Stimulated activated naive CD8-positive, alpha-beta T cell treated with anti-CD3 and anti-CD28 coated beads, Interleukin-15, Interleukin-2, amounts not matched to agents 100 U/mL and 50 U/mL, for 24 hours (primary cell): ENCODE measurements at places on chromosomes 2 and 18.
A peak's percentile ranks its signal among the peaks of the same experiment; 100 is the strongest.

GRCh38 chr2:238861766-238862315, 14.0 kb downstream of the TWIST2 start:
- DNase-seq, result no peak

GRCh38 chr2:197993830-197994229, 189.4 kb downstream of the PLCL1 start:
- peak; percentile 15 for DNase-seq

DNA sequence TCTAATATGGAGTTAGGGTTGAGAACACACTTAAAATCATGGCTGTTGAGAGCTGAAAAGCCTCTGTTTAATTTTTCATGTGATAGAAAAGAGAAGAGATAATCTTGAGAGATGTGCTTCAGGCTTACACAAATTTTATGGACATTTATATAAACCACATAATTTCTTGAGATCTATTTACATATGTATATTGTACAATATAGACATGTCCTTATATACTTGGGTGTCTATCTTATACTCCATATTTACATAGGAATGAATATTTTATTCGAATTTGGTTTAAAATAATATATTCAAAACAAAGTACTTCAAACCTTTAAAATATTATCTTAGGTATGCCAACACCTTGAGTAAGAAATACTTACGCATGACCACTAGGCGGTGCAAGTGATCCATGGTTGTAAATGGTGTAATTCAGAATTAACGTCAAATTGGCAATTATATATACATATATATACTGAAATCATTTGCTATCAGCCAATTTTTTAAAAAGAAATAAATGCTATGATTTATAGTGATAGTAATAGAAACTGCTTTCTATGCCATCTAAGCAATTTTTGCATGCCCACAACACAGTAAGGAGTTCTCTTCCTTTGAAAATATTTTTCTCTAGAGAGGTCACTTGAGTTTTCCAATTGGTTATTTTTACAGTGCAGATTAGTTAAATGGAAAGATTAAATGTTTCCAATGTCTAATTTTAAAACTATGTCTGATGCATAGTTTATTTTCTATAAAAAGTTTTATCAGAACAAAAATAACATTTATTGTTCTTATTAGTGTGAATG, 37.6 kb upstream of the SPAG16 start:
- DNase-seq, result peak; percentile 73

DNA sequence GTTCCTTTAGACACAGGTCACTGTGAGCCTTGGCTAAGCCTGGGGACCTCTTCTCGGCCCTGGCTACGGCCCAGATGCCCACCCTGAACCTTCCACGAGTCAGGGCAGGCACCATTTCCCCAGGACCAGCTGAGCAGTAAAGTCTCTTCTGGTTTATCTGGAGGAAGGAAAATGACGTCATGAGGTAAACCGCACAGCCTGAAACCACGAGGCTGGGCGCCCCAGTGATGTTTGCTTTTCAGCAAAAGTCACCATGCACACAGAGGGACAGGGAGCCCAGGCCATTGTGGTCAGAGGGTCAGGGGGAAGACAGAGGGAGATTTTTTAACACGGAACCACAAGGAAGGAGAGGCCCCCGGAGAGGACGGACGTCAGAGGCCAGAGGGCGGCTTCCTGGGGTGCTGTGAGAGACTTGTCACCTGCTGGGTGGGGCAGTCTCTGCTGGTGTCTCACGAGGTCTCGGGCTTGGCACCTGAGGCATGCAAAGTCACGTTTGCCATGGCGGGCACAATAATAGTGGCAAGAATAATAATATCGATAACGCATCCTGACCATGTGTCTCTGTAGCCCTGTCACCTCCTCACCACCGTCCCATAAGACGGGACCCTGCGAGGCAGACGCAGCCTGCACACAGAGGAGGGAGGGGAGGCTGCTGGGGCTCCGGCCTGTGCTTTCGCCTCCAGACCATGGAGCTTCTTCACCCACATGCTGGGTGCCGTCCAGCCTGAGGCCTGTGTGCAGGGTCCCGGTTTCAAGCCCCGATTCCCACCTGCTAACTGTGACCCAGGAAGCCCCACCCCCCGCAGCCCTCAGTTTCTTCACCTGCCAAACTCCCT, 33.2 kb upstream of the FOSL2 start:
- peak; percentile 84 for DNase-seq

GRCh38 chr18:74942319-74942910, 266.5 kb downstream of the PTGR3 start:
- no peak for DNase-seq

DNA sequence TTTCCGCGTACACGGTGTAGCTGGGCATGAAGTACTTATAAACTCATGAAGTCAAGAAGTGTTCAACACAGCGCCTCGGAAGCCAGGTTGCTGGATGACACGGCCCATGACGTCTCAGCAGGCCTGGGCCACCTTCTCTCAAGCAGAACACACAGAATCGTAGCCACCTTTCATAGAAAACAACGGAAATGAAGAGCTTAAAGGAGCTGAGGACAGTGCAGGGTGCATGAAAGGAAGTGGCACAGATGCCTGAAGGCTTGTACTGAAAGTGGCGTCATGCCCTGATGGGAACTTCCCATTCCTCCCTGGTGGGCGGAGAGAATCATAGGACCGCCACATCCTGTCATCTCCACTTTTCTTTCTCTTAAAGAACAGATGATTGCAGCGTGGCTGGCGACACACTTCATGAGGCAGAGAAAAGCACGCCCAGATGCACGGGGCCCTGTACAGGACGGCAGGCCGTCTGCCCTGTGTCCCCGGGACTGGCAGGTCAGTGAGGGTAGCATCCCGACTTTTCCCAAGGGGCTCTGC, 31.1 kb downstream of the HDAC4 start:
- DNase-seq, result peak; percentile 75

GRCh38 chr2:202669841-202670240, 35.1 kb downstream of the FAM117B start:
- DNase-seq, result no peak

- peak; percentile 81 for DNase-seq
These were observed 208.0 kb downstream of the TFCP2L1 start for GRCh38 chr2:121076885-121077549.

GRCh38 chr2:65580824-65581223, 148.4 kb upstream of the SPRED2 start:
- DNase-seq, result no peak

- no peak for DNase-seq
These were observed 36.3 kb downstream of the ACVR1C start for GRCh38 chr2:157592374-157592773.

- peak; percentile 27 for DNase-seq
These were observed 222.3 kb downstream of the SH3RF3 start for GRCh38 chr2:109351164-109351756.

- no peak for DNase-seq
These were observed 60.1 kb upstream of the TNFRSF11A start for GRCh38 chr18:62264984-62265383.

DNA sequence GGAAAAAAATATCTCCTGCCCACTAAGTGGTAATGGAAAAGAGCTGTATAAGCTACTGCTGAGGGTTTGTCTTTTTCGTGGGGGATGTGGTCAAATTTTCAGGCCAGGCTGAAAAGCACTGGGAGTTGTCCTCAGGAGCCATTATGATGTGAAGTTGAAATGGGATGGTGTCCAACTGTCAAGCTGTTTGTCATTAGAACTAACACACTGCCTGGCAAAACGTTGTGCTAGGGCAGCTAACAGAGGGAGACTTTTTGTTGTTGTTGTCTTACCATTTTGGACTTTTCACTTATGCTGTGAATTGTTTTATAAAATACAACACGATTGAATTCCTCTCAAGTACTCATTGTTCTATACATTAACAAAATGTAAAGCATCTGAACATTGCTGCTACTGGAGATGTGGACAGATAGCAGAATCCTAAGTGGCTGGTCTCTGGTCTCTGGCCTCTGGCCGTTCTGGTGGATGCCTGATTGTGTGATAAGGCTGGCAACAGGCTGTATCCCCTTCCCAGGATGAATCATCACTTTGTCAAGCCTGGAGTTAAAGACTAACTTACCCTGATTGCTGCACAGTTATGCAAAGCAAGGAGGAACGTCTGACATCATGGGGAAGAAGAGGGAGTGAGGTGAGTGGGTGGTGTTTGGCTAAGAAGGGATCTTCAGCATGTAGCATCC, 2.3 kb downstream of the MYO1B start:
- no peak for DNase-seq

GRCh38 chr2:195863564-195863963, 205.1 kb downstream of the DNAH7 start:
- no peak for DNase-seq

- no peak for DNase-seq
These were observed 134.2 kb upstream of the CHAC2 start for GRCh38 chr2:53633441-53633840.

DNA sequence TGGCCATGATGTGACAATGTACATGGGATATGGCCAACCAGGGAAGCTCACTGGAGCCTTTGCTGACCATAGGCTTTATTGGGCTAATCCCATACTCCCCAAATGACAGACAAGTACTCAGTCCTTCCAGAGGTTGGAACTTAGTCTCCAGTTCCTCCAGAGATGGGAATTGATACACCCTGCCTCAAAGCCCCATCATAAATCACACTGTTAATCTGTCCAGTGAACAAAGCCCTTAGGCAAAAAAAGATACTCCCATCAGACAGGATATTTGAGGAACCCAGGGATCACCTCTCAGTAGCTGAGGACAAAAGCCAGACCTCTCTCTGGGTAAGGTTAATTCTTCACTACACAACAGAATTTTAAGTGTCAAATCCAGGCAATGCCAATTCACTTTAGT, 247.5 kb upstream of the CDH20 start:
- DNase-seq, result no peak

GRCh38 chr2:21251216-21251980, 127.6 kb downstream of the TDRD15 start:
- DNase-seq, result no peak

DNA sequence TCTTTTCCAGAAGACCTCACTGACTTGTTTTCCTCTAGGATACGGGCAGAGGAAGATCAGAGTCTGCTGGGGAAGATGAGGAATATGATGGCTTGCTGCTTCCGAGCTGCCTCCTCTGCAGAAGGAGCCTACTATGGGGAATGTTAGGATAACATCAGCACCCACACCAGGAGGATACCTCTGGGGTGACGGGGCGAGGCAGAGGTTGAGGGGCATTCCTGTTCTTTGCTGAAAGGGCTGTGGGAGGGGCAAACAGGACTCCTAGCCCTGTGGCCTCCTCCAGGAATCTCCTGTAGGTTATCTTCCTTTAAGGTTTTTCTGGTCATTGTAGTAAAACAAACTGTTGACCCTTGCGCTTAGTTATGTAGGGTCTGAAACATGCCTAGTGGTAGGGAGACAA, 102.5 kb downstream of the CRIM1 start:
- no peak for DNase-seq

DNA sequence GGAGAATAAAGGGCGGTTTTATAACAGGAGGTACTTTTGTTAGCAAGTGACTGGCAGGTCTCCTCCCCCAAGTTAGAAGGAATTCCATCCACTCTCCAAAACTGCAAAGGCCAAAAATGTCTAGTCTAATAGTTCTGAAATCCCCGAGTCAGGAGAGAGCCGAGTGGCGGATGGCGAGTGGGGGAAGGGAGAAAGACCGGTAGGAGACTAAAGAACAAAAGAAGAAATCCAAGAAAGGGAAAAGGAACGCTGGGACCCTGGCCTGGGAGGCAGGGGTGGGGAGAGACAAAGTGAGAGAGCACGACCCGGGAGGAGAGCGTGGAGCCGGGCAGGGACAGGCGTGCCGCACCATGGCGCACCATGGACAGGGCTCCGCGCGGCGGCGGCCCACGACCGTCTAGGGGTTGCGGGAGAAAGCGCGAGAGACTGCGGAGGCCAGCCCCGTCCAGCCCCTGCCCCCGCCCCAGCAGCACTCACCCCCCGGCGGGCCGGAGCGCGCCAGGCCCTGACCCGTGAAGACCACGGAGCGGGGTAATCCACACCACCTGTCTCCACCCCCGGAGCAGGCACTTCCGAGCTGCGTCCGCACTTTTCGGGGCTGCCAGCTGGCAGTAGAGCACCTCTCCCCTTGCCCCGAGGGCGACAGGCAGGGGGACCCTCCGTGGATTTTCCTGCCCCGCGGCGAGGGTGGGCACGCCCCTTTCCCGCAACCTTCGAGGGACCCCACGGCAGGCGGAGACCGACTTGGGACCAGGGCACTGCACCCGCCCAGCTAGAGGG, 1.6 kb downstream of the CDH2 start:
- no peak for DNase-seq

DNA sequence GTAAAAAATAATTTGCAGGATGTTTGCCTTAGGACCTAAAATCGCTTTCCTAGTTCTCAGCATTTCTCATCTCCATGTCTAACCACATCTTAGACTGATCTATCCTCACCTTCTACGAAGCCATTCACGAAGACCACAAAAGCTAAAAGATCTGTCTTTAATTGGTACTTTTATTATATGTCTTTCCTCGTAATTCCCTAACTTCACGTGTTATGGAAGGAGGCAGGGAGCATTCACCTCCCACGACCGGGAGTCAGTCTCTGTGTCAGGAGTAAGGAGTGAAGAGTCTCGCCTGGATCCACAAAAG, 1.6 kb downstream of the DLGAP1 start:
- no peak for DNase-seq

GRCh38 chr2:46488389-46488788, 9.0 kb downstream of the TMEM247 start:
- no peak for DNase-seq

DNA sequence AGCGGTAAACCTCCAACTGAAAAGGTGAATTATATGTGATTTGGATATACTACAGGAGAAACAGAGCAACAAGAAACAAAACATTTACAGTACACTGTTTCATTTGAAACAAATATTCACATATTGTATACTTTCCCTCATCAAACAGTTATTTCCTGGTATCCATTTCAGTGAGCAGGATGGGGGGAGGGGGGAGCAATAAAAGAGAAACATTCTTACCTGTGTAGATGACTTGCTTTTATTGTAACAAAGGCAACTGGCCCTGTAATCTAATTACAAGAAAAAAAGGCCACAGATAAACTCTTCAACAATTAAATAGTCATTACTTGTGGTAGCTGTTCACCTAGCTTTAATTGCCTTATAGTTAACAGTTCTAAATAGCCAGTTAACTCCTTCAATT, 3.9 kb upstream of the PPP1CB start:
- DNase-seq, result no peak

- no peak for DNase-seq
These were observed 152.7 kb downstream of the UBR3 start for GRCh38 chr2:169980001-169980400.

GRCh38 chr2:136236019-136236418, 118.1 kb upstream of the CXCR4 start:
- no peak for DNase-seq

- no peak for DNase-seq
These were observed 290.6 kb downstream of the NYAP2 start for GRCh38 chr2:225690153-225690552.

- DNase-seq, result no peak
These were observed 120.9 kb downstream of the FAM210A start for GRCh38 chr18:13605477-13605876.

GRCh38 chr2:16784652-16785051, 119.0 kb upstream of the CYRIA start:
- DNase-seq, result no peak

DNA sequence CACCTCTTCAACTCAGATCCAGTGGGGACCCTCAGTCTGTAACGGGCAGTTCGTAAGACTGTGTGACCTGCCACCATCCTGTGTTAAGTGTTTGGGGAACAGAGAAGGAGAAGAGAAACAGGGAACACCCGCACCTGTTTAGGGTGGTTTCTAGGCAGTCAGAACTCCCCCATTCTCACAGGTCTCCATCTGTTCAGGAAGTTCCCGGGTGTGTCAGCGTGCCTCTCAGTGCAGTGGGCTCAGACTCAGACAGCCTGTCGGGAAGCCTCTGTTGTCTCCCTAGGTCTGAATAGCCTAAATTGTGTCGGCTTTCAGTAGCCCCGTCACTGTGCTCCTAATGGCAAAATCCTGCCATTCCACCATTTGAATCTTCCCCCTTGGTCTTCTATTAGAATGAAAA, 256.6 kb downstream of the LOXHD1 start:
- no peak for DNase-seq
